Left ventricle myocardium superior (tissue), 1 donor: ENCODE measurements at places on chromosomes 16 and 17. TPM values are rescaled to one million over a fixed set of nuclear protein-coding genes. Genes with fewer than 3 reads are reported as not detected.
A peak's percentile ranks its signal among the peaks of the same experiment; 100 is the strongest.

DNA sequence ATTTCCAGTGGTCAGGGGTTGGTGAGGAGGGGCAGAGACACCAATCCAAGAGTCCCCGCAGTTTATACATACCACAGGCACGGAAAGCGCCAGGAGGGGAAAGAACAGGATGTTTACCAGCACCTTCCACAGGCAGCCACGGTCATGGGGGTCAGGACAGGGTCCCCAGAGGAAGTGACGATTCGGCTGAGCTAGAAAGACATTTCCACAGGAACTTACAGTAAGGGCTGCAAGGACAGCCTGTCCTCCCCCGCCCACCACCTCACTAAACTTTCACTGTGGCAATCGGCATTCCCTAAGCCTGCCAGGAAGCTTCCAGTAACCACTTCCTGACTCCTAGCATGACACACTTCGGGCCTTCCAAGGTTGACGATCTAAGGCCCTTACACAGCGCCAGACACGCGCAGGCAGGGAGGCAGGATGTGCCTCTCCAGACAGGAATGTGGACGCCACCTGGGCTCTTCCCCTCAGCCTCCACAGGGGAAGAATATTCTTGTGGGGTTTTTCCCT lies 1.2 kb upstream of the MT2A start:
- DNase-seq: peak; percentile 65

DNA sequence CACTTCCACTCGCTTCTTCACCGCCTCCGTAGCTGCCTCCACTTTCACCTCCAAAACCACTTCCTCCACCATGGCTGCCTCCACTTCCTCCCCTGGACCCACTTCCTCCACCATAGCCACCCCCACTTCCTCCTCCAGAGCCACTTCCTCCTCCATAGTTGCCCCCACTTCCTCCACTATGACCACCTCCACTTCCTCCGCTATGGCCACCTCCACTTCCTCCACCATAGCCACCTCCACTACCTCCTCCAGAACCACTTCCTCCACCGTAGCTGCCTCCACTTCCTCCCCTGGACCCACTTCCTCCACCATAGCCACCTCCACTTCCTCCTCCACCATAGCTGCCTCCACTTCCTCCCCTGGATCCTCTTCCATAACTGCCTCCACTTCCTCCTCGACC lies 4.5 kb downstream of the KRT9 start:
- DNase-seq: no peak

- no peak for DNase-seq
Observed at GRCh38 chr17:61770043-61770442, 93.3 kb downstream of the BRIP1 start.

Gene TBC1D28
- not detected for total RNA-seq

Gene C1QL1
- 15.2 TPM for total RNA-seq

GRCh38 chr17:47712330-47713023 lies 18.5 kb downstream of the TBKBP1 start:
- DNase-seq: no peak

Gene CSH2
- total RNA-seq: not detected

DNA sequence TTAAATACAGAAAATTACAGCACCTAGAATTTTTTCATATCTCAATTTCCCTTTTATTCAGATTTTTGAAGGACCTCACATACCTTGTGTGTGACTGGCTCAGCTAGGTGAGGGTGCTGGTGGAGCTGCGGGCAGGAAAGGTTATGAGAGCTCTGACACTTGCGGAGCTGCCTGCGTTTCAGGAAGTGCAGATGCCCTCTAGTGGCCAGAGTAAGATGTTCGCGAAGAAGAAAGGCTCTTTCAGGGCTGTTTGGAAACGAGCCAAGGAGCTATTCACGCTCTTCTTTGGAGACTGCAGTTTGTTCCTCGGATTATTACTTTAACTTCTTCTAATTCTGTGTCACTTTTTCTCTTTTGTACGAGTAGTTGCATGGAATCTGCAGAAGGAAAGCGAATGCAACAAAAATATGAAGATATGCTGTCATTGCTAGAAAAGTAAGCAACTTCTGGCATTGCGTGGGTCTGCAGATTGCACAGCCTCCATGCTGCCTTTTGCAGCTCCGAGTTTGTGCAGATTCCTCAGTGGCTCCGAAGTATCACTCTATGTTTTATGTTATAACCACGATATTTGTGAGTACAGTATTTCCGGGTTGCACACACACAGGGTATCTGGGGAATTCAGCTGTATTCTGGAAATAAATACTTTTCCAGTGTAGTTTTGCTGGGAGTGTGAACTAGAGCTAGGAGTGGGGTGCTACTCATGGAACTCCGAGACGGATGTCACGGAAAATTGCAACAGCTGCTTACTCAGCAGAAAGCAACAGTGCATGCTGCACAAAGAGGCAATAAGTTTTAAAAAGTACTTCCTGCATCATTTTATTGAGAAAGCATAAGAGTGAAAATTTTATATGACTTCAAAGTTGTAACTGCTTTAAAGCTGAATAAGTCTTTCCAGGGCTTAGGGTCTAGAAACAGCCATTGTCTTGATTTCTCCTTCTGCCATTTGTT lies 46.3 kb downstream of the DNAH9 start:
- peak; percentile 38 for DNase-seq

GRCh38 chr17:50161911-50162288 lies 3.9 kb upstream of the SGCA start:
- DNase-seq: peak; percentile 25

GRCh38 chr16:58109330-58109729 lies 19.9 kb downstream of the CFAP20 start:
- DNase-seq: no peak

Gene PPL
- total RNA-seq: 18.4 TPM

GRCh38 chr17:70558821-70559220 lies 389.5 kb downstream of the KCNJ2 start:
- no peak for DNase-seq

DNA sequence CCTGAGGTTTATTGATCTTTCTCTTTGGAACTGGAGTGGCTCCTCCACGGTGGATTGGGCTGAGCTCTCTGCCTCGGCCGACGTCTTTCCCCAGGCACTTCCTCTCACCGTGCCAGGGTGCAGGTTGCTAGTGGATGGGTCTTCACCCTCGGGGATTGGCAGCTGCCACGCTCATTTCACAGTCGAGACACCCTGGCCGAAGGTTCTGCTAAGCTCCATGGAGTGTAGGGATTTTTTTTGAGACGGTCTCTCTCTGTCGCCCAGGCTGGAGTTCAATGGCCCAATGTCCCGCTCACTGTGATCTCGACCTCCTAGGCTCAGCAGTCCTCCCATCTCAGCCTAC lies 280.8 kb downstream of the SEC14L1 start:
- no peak for DNase-seq

Gene FNDC8
- not detected for total RNA-seq

Gene KRT32
- total RNA-seq: not detected

Gene SYNGR3
- 1.0 TPM for total RNA-seq

Gene MYBBP1A
- 18.5 TPM for total RNA-seq

Gene ACAP1
- total RNA-seq: 17.3 TPM

Gene IGFALS
- total RNA-seq: not detected

- DNase-seq: peak; percentile 48
Observed at GRCh38 chr17:38667099-38667786, 7.5 kb downstream of the EPOP start.

Gene RBL2
- 37.1 TPM for total RNA-seq

GRCh38 chr16:84641643-84642358 lies 6.5 kb upstream of the KLHL36 start:
- no peak for DNase-seq

GRCh38 chr17:75601057-75601987 lies 13.7 kb downstream of the MYO15B start:
- DNase-seq: peak; percentile 69

DNA sequence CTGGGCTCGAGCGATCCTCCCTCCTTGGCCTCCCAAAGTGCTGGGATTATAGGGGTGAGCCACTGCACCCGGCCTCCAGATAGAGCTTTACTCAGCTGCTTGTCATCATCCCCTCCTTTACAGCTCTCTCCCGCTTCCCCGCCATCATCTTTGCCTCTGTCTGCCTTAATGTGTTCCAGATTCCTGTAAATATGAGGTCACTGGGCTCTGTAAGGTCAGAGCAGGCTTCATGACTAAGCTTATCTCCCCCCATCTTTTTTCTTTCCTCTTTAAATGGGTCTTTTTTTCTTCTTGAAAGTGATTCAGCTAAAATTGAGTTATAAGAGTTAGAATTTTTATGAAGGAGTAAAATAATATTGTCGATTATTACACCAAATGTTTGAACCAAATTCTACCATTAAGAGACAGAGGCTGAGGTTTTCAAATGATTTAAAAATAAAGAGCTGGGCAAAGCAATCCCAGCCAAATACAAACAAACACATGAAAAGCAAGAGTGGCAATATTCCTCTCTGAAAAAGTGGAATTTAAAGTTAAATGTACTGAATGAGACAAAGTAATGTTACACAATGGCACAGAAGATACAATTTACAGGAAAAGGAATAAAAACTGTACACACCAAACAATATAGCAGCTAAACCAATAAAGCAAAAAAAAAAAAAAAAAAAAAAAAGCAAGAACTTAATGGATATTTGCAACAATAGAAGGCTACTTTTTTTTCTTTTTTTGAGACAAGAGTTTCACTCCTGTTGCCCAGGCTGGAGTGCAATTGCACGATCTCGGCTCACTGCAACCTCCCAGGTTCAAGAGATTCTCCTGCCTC lies 62.1 kb downstream of the CRISPLD2 start:
- DNase-seq: no peak

DNA sequence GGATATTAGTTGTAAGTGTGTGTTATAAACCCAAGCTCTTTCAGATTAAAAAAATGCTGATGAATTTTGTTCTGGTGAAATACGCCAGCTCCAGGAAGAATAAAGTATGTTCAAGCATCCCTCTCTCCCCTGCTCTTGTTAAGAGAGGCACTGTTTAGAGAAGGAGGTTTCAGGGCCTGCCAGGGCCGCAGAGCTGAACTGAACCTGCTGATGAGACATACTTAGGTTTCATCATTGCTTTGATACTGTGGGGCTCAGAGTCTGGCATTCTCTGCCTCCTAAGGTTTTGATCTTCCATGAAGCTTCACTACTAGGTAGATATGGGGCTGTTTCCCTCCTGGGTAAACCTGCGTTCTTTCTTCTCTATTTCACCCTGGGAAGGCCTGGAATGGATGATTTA lies 175.3 kb upstream of the FAM20A start:
- no peak for DNase-seq

Gene C16orf46
- 0.69 TPM for total RNA-seq

Gene MYH1
- total RNA-seq: 0.10 TPM

Gene HSD11B2
- 0.89 TPM for total RNA-seq

DNA sequence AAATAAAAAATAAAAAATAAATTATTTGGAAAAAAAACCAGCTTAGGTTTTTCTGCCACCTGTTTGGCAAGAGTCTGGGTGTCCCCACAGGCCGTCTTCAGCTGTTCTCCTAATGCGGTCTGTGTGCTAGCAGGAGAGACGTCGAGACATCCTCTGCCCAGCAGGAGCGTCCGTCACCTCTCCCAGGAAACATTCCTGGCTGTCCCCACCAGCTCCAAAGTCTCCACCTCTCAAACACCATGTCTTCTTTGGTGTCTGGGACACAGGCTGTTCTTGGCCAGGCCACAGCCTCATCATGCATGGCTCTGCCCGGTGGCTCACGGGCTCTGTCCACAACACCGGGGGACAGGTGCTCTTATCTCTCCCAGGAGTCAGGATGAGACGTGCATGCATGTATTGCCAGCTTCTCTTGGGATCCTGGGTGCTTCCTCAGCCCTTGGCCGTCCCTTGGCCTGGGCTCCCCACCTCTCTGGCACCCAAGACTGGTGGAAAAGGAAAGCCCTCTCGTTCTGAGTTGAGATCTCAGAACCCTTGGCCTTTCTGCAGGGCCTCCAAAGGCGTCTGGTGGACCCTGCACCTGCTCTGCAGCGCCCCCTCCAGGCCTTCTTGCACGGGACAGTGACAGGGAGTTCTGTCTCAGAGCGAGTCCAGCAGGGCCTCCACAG lies 84.9 kb upstream of the CBX4 start:
- no peak for DNase-seq

DNA sequence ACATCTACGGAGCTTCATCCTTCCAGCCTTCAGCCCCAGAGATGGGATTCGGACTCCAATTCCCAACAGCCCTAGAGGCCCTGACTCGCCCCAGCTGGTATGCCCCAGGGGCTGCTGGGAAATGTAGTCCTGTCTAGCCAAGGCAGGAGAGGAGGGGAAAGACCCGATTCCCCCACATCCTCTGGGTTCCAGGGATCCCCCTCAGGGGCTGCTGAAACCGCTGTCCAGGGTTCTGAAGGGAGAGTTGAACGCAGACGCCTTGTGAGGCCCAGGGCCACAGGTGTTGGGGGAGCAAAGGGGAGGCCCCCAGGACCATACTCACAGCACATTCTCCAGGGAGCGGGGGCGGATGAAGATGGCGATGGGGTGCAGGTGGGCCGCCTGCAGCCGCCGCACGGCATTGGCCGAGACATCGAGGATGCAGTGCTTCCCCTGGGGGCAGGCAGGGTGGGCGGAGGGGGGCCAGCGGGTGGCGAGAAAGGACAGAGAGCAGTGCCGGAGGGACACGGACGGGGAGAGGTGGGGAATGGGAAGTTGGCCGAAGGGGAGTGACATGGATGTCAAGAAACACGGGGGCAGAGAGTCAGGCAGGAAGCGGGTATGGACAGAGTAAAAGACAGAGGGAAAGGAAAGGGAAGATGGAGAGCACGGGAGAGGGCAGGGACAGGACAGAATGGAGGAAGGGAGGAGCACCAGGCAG lies 12.6 kb upstream of the ASGR1 start:
- DNase-seq: peak; percentile 58

- DNase-seq: no peak
Observed at GRCh38 chr17:77419547-77420094, 278.9 kb downstream of the SEC14L1 start.

- no peak for DNase-seq
Observed at GRCh38 chr17:71482625-71483024, 638.2 kb upstream of the SOX9 start.

Gene SLC52A1
- total RNA-seq: not detected

- DNase-seq: no peak
Observed at GRCh38 chr16:65038100-65038499, 83.8 kb downstream of the CDH11 start.

Gene RAP1GAP2
- 48.9 TPM for total RNA-seq

- DNase-seq: no peak
Observed at GRCh38 chr17:32827227-32827626, 49.7 kb downstream of the MYO1D start.

DNA sequence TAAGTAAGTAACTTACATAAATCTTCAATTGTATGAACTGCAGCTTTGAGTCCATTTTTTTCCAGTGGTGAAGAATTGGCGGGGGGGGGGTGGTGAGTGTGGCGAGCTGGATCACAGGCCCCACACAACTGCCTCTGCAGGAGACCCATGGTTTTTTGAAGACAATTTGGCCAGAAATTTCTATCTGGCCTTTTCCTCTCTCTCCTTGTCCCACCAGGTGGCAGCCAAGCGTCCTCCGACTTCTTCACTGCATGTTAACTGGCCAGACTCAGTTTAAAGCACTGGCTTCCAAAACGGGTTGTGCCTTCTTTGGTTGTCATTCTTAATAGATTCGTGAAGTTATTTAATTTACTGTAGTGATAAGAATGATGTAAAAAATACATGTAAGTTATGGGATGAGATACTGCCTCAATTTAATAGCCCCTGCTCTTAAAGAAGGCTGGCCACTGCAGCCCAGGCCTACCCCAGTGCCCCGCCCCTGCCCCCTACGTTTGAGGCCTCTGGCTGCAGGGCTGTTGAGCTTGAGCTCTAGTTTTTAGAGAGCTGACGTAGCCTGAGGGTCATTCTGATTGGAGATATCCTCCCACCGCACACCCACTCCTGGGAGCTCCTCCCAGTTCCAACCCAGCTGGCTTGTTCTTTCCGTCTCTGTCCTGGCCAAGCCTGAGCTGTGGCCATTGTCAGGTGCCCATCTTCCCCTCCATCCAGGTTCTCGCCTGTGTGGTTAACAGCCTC lies 36.4 kb downstream of the AKAP1 start:
- DNase-seq: peak; percentile 55
